ENCODE measurements at places on chromosomes 12 and 14. TPM values are rescaled to one million over a fixed set of nuclear protein-coding genes. Genes with fewer than 3 reads are reported as not detected.

Gene KCNC2
- total RNA-seq, result not detected

Gene CLEC6A
- total RNA-seq, result not detected

Gene MYRFL
- total RNA-seq, result 0.34 TPM

Gene PHLDA1
- 116 TPM for total RNA-seq

Gene SMAGP
- 8.9 TPM for total RNA-seq

Gene YEATS4
- 30.1 TPM for total RNA-seq

Gene DDX11
- 14.2 TPM for total RNA-seq

Gene POTEG
- total RNA-seq, result not detected

Gene ADAMTS20
- total RNA-seq, result not detected

Gene CREBL2
- 19.5 TPM for total RNA-seq

Gene ARG2
- total RNA-seq, result 26.7 TPM

Gene MYO1A
- 0.14 TPM for total RNA-seq

Gene PROX2
- total RNA-seq, result not detected

Gene C3AR1
- total RNA-seq, result not detected

Gene C12orf54
- 3.5 TPM for total RNA-seq

Gene SRGAP1
- 9.6 TPM for total RNA-seq

Gene ASCL1
- not detected for total RNA-seq

Gene LMNTD1
- 0.14 TPM for total RNA-seq
